ENCODE measurements at places on chromosomes 3 and 15.

DNA sequence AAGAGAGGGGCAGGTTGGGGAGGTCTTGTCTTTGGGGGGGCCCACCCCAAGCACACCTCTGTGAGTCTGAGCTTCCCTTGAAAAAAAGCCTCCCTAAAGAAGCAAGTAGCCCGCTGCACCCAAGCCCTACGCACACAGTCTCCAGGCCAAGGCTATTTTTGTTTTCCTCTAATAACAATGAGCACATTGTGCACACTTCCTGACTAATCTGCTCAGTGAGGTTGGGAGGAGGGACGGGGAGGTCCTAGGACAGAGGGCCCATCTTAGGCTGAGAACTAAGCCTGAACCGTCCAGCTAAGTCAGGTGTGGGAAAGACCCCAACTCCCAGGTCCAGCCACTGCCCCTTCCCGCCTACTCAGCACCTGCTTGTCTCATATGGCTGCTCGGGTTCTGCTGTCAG lies 87.2 kb downstream of the HMG20A start:
- DNase-seq, result no peak

- no peak for DNase-seq
Measured at GRCh38 chr15:68112706-68113105, 58.6 kb downstream of the PIAS1 start.

- no peak for DNase-seq
Measured at GRCh38 chr3:180626844-180627243, 24.9 kb downstream of the TTC14 start.

GRCh38 chr15:34359416-34359815 lies 7.6 kb downstream of the LPCAT4 start:
- no peak for DNase-seq

GRCh38 chr15:95923792-95924191 lies 406.7 kb upstream of the NR2F2 start:
- no peak for DNase-seq

GRCh38 chr3:116821371-116821770 lies 111.8 kb downstream of the TUSC7 start:
- no peak for DNase-seq

GRCh38 chr3:79339846-79340245 lies 428.0 kb downstream of the ROBO1 start:
- DNase-seq, result no peak
